ENCODE measurements at places on chromosomes 11 and 22.

- DNase-seq: no peak
Measured at GRCh38 chr11:68841718-68842426, at the start of gene CPT1A. CPT1A (minus strand) TSS chr11:68841916; CDS start chr11:68815474, 26,442 bp downstream.

GRCh38 chr11:12280838-12281565 lies 96.4 kb upstream of the PARVA start:
- no peak for DNase-seq

GRCh38 chr11:72740562-72741428 lies 11.4 kb downstream of the ARAP1 start:
- no peak for DNase-seq

DNA sequence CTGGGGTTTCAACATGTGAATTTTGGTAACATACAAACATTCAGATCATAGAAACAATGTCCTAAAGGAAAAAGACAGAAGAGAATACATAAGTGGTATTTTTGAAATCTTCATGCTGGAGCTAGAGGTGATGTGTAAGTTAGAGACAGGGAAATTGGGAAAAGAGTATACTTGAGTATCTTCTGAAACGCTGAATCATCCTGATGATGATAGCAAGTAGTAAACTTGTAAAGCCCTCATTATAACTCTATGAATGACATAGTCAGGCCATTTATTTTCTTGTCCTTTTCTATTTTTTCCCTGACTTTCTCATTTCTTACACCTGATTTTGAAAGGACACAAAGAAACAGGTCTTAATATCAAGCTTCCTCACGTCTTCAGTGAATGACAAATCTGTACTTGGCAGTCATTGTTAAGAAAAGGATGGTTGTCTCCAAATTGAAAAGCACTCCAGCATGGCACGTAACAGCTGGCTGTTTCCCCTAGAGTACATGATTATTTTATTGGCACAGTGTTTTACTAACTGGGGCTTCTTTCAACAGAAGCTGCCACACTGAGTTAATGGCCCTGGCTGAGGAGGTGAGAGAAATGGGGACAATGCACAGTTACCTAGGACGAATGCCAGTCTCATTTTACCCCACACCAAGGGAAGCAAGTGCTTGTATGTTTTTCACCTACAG lies 140.7 kb upstream of the CTSC start:
- DNase-seq: no peak

DNA sequence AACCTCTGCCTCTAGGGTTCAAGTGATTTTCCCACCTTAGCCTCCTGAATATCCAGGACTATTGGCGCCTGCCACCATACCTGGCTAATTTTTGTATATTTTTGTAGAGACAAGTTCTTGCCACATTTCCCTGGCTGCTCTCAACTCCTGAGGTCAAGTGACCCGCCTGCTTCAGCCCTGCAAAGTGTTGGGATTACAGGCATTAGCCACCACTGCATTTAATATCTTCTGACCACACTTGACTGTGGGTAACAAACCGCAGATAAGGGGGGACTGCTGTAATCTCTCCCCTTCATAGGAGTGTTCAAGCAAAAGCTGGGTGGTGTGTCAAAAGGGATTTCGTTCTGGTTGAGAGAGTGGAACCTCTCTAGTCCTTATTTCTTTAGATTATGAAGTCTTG lies 53.4 kb downstream of the GRAMD1B start:
- DNase-seq: no peak

GRCh38 chr22:19972652-19973550 lies 31.3 kb upstream of the TXNRD2 start:
- DNase-seq: no peak

DNA sequence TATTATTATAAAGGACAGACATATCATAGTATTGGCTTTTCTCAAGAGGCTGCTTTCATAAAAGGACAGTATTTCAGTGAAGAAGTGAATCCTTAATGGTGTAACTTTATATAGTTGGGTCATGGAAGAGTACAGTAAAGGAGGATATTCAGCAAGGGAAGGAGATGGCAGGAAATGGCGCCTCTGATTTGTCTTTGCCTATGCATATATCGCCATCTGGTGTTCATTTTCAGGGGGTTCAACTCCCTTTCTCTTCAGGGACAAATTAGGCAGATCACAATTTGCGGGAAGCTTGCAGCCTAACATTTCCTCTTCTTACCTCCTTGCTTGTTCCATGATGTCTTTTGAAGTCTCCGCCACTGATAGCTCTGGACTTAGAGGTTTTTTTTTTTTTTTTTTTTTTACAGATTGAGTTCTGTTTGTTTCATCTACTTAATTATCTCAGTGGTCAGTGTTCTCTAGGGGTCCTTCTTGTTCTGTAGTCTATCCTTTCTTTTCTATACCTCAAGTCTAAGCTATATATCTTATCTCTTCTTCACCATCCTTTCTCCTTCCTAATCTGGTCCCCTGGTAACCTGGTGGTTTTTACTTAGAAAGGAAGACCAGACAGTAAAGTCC lies 21.8 kb upstream of the RRM1 start:
- no peak for DNase-seq
